Activated naive CD8-positive, alpha-beta T cell treated with anti-CD3 and anti-CD28 coated beads, Interleukin-2, amount 10 ng/mL, durations not matched to agents 7 days and 5 days (primary cell): ENCODE measurements at places on chromosomes 7 and 10.

- DNase-seq: no peak
Measured at GRCh38 chr10:13673156-13673555, 86.4 kb downstream of the PRPF18 start.

DNA sequence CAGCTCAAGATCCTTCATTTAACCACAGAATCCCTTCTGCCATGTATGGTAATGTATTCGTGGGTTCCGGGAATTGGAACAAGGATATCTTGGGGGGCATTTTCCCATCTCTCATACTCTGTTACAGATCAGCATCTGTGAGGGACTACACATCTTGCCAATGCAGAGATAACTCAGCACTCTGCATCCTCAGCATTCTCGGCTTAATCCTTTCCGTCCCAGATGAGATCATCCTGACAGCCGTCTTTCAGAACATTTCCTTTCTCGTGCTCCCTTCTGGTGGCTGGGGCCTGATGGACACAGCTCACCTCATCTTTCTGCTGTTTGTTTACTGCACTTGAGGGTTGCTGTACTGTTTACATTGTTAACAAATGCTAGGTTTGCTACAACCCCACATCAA lies 25.3 kb downstream of the FKBP6 start:
- no peak for DNase-seq

GRCh38 chr7:151245360-151246101 lies 3.0 kb downstream of the SMARCD3 start:
- peak; percentile 85 for DNase-seq

DNA sequence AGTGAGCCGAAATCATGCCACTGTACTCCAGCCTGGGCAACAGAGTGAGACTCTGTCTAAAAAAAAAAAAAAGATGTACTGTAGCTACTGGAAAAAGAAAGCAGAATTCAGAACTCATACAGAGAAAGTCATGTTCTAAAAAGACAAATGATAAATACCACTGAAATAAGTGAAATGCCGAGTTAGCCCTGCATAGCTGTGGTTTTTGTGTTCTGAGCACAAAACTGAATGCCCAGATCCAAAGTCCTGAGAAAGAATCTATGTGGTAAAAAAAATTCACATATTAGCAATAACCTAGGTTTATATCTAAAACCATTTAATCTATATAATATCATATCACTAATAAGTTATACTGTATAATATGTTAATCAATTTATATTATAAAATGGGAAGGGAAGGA lies 29.3 kb upstream of the HECW1 start:
- DNase-seq: no peak

DNA sequence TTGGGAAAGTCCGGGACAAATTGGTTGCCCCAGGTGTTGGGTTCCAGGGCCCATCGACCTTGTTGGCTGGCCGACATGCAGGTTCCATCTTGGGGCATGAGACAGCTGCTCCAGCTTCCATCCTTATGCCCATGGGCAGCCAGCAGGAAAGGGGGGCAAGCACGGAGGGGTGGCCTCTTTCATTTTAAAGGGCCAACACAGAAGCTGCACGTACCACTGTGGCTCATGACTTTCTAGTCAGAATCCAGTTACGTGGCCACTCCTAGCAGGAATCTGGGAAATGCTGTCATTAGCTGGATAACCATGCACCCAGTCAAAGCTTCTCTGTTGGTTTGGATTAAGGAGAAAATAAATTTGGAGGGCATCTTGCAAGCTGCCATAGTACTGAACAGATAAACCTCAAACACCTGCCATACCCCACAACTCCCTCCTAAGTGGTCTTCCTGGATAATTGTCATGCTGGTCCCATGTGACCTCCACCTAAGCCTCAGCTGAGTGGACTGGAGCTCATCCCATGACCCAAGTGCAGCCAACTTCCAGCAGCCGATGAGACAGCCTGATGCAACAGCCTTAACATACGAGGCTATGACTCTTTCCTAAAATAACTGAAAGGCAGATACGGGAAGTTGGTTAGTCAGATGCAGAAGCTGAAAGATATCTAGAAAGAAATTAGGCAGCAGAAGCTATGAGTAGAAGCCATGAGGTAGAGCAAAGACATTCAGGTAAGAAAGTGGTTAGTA lies 21.4 kb upstream of the GSDME start:
- DNase-seq: no peak
